Dermis blood vessel endothelial cell (primary cell): ENCODE measurements at places on chromosomes 1 and 21. TPM values are rescaled to one million over a fixed set of nuclear protein-coding genes. Genes with fewer than 3 reads are reported as not detected.
A peak's percentile ranks its signal among the peaks of the same experiment; 100 is the strongest.

DNA sequence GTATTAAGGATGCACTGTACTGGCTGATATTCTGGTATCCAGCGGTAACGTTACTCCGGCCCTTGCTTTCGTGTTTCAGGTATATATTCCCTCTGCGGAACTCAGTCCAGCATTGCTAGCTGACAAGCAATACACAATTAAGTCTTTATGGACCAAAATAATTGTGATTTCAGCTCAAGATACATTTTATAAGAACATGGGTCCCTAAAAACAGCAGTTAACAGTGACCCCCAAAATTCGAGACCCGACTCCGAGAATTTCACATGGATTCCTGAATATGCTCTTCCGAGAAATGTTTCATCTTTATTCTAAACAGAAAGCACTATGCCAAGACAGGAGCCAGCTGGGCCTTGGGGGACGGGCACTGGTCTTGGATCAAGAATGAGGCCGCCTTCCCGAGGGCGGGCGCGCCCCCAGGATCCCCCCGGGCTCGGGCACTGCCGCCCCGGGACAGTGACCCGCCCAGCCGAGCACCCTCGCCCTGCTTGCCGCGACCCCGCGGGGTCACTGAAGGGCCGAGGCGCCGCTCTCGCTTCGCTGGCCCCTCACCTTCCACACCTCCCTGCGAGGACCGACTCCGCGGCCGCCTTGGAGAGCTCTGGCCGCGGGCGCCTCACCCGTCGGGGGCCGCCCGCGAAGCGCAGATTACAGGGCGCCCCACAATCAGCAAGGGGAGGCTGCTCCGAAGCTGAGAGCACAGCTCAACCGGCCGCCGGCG, 610 bp downstream of the SCYL3 start:
- DNase-seq: peak; percentile 53

- DNase-seq: no peak
Observed at GRCh38 chr1:8472668-8473067, 154.8 kb downstream of the SLC45A1 start.

DNA sequence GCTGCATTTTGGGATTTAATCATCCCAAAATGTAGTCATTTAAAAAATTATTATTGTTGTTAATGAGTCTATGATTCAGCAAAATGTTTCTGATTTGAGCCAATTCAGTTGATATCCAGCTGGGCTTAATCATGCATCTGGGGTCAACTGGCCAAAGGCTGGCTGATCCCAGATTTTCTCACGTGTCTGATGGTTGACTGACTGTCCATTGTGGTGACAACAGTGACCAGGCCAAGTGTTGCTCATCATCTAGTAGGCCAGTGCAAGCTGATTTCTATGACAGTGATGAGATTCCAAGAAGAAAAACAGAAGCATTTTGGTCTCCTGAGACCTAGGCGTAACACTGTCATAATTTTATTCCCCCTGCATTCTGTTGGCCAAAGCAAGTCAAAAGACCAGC, 80.1 kb upstream of the ZC3H11B start:
- no peak for DNase-seq

The TRIM63 gene
- not detected in 2 replicates for total RNA-seq

The SLC25A34 gene
- 0.33 and 1.7 TPM in 2 replicates for total RNA-seq

The TP73 gene
- total RNA-seq: not detected in 2 replicates
